ENCODE measurements at places on chromosomes 5 and 9.
A peak's percentile ranks its signal among the peaks of the same experiment; 100 is the strongest.

GRCh38 chr9:27627188-27627564 lies 53.9 kb upstream of the C9orf72 start:
- no peak for DNase-seq

GRCh38 chr5:103340717-103341388 lies 82.3 kb downstream of the MACIR start:
- no peak for DNase-seq

DNA sequence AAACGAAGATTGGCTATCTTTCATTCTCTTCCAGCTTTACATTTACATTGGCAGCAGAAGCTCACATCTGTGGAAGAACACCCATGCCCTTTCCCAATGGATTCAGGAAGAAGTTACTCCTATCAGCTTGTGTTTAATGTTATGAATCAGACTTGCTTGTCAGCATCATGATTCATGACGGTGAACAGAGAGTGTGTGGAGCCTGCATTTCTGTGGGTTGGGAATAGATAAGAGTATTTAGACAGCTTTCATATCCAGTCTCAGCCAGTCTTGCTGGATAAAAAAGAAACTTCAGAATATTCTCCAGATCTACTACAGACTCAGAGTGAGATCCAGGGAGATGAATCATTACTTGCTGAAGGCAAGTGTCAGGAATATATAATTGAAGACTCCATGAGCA lies 812.9 kb upstream of the ZNF608 start:
- no peak for DNase-seq

GRCh38 chr5:38709678-38710306 lies 136.0 kb upstream of the OSMR start:
- DNase-seq: no peak

GRCh38 chr5:168608386-168608785 lies 29.2 kb upstream of the PANK3 start:
- no peak for DNase-seq

- no peak for DNase-seq
Measured at GRCh38 chr5:77844373-77844622, 68.2 kb upstream of the TBCA start.

DNA sequence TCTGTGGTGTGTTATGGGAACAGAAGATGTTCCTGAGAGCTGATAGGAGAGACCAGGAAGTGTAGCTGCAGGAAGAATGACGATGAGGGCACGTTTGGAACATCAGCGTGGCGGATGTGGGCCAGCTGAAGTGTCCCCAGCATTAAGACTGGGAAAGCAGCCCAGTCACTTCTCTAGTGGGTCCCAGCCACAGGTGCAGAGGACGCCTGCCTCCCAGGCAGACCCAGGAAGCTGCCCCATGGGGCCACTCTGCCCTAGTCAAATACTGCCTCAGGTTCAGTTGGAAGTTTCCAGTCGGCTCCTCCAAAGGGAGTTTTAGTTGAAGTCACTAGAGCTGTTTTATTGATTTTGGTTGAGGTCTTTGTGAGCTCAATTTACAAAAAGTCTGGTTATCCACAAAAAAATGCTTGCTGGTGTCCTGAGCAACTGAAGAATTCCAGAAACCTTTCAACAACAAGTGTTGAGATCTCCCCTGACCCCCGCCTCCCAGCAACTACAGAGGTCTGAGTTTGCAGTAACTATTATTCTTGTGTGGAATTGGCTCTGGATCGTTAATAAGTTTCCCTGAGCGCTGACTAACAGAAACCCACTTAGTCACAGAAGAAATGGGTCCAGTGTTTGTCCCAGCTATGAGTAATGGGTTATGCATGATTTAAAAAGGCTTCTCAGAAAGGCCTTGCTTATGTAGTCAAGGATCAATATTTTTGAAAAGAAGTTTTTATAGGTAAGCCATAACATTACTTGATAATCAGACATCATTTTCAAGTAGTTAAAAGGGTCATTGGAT lies 294.1 kb downstream of the FANCC start:
- no peak for DNase-seq

DNA sequence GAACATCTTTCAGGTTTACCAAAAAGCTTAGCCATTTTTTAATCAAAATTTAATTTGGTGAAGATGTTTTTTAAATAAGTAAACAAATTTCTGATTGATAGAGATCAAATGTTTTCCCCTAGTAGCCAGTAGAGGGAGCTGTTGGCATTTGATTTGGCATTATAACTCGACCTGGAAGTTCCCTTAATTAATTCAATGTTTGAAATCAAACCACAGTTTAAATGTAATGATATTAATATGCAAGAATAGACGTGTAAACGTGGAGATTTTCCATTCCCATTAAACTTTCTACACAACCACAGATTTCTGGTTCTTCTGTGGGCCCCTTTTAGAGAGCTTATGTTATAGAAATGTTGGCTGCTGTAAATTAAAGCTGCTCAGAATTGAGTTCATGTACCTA lies 148.1 kb upstream of the MPDZ start:
- no peak for DNase-seq

GRCh38 chr5:147460380-147460779 lies 49.5 kb downstream of the DPYSL3 start:
- DNase-seq: no peak

GRCh38 chr5:177372910-177373309 lies 11.3 kb upstream of the SLC34A1 start:
- peak; percentile 21 for DNase-seq

DNA sequence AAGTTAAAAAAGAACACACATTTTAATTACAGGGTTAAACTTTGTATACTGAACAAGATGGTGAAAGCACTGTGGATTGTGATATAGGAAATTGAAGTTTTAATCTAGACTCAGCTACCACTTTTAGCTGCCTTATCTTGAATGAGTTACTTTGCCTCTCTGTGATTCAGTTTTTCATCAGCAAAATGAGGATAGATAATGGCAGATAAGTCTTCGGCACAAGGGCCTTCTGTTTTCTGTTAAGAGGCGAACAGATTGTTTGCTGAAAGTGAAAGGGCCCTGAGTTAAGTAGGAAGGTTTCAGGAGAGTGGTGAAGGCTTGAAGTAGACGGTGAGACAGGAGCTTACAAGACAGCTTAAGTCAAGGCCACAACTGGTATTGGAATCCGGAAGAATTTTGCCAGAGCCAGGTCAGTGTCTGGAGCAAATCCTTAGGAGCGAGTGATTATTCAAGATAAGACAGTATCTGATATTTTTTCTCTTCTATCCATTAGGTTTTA lies 7.8 kb downstream of the RARS1 start:
- no peak for DNase-seq

All from effector memory CD4-positive, alpha-beta T cell (primary cell).